ENCODE measurements at places on chromosomes 7 and 10.

- no peak for DNase-seq
Measured at GRCh38 chr10:86688398-86688921, 20.1 kb downstream of the LDB3 start.

DNA sequence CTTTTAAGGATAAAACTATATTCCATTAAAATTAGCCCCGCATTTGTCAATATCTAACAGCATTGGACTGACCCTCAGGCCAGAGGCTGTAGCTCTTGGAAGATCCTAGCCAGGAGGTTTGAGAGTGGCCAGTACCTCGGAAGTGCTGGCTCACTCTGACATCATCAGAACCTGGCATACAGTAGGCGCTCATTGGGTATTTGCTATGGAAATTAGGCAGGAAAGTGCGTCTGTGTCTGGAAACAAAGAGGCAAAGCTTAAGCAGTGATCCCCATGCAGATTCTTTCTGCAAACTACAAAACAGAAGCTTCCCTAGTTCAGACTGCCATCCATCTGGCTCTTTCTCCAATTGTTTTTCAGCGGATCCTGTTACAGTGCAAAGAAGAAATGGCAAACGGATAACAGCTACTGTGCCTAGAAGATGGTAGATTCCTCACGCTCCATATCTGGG, 1.7 kb upstream of the PRKCQ start:
- no peak for DNase-seq

- no peak for DNase-seq
Measured at GRCh38 chr10:97571622-97572021, 957 bp upstream of the ANKRD2 start.

- DNase-seq, result no peak
Measured at GRCh38 chr7:4748231-4748681, 27.2 kb upstream of the AP5Z1 start.

- no peak for DNase-seq
Measured at GRCh38 chr10:49752584-49752983, 9.5 kb downstream of the OGDHL start.

DNA sequence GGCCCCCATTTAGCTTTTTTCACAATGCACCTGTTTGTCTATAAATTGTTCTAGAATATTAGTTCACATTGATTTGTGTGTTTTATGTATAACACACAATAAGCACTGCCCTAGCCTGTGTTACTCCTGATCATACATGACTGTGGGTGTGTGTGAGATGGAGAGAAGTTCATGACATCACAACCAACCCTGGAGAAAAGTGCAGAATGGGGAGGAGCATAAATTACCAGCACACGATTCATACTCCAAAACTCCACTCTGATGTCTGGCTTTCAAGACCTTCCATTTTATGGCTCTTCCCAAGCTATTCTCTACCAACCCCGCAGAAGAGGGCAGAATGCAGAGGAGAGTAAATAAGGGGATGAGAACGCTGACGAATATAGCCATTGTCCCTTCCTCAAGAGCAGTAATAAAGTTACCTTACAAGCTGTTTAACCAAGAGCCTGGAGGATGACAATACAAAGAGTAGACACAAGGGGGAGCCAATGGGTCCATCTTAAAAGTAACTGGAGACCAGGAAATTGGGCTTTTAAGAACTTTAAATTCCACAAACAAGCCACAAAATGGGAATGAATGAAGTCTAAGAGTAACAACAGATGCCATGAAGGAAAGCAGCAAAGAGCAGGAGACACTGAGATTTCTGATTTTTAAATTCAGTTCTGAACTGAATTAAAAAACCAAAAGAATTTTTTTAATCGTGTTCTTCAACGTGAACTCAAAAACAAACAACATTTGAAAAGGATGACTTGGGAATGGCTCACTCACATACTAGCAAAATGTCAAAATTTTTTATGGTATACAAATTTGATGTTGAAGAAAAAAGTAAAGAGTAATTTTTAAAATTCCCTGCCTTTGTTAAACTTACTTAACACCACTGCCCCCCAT, 159.6 kb downstream of the PARD3 start:
- DNase-seq, result no peak

- no peak for DNase-seq
Measured at GRCh38 chr10:13776861-13777311, 190.1 kb downstream of the PRPF18 start.

- no peak for DNase-seq
Measured at GRCh38 chr10:114305521-114305925, 66.5 kb downstream of the VWA2 start.

- no peak for DNase-seq
Measured at GRCh38 chr7:47444376-47445098, 137.4 kb downstream of the TNS3 start.

DNA sequence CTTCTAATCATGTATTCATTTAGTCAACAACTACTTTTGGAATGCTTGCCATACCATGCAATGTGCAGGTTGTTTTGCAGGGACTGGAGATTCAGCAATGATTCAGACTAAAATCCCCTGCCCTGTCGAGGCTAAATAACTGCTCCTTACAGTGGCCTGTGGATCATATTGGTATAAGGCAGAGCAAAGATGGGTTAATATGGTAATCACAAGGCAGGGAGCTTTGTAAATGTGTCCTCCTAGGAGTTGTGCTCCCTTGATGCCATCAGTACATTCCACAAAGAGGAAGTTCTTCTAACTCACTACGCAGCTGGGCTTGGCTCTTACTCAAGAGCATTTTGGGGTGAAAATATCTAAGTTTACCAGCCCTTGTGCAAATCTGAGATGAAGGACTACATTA, 614 bp upstream of the IFIT2 start:
- DNase-seq, result no peak

- no peak for DNase-seq
Measured at GRCh38 chr10:70990681-70991080, 102.3 kb upstream of the PCBD1 start.

GRCh38 chr7:7114575-7115291, 67.6 kb upstream of the C1GALT1 start:
- DNase-seq, result peak; percentile 90

DNA sequence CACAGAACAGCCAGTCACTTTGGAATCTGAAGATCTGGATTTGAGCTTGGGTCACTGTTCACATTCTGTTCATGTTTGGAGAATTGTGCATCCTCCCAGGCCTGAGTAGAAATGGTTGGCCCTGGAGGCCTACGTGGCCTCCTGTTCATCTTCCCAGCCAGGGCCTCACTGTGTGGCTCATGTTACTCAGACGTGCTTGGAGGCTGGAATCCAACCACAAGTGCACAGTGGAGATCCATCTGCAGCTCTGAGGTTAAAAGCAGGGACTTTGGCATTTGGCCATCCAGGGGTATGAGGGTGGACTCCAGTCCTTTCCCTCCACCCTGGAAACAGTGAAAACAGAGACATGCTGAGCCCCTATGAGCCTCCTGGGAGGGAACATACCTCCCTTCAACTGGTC, 709.0 kb upstream of the IGFBP3 start:
- no peak for DNase-seq

DNA sequence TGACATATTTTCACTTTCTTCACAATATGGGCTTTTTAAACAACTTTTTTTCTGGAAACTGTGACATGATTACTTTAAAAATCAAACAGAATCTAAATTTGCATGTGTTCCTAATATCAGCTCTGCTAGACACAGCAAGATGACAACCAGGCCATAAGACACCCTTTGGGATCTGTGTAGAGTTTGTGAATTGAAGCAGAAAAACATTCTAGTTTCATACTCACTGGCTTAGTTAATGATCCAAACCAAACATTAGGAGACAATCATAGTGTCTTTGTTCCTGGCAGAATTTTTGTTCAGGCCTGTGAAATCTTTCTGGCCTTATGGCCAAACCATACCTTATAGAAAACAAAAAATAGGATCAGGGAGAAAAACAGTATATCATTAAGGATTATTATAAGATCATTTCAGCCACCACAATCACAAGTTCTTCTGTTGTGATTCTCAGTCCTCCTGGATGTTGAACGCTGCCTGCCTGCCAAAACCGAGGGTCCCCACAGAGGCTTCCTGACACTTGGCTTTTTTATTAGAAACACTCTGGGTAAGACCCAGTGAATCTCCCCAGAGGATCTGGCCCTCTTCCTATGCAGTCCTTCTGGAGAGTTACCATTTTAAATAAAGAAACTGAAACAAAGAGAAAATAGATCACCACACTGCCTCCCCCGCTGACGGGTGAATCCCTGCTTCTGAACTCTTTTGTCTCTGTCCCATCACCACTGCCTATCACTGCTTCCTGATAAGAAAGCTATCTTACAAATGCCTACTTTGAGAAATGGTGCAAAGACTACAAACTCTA, 79.2 kb upstream of the PPP1R3C start:
- no peak for DNase-seq

DNA sequence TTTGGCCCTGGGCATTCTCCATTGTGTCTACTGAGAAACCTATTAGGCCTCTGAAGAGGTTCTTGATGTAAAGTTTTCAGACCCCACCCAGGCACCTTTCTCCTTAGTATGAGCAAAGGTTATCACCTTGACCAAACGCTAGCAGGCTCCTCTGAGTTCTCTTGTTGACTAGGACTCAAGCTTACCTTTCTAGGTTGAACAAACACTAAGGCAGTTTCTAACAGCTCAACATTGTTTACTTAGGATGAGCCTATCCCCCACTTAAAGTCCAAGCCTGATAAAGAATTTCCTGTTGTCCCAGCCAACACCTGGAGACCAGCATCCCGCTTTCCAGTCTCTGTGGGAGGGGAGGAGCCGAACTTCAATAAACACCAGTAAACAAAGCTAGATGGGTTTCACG, 26.3 kb upstream of the ITGB8 start:
- no peak for DNase-seq

DNA sequence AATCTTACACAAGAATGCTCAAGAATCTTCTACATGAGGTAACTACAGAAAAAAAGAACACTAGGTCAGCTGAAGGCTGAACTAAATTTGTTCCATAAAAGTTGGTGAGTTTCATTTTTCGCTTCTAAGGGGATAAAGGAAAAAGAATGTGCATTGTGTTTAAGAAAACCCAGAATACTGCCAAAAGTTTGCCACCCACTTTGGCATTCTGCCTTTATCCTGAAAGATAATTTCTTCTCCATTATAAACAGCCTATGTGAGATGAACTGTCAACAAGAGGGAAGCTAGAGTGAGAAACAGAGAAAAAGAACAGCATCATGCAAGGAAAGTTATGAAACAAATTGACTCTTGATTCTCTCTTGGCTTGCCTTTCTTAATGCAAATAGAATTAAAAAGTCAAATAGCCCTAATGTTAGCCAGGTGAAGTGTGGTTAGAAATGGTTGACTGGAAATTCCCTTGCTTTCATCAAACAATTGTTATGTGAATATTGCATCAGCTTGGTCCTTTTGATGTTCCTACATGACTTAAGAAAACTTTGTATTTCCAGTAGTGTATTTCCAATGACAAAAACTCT, 25.8 kb downstream of the STEAP1 start:
- no peak for DNase-seq

DNA sequence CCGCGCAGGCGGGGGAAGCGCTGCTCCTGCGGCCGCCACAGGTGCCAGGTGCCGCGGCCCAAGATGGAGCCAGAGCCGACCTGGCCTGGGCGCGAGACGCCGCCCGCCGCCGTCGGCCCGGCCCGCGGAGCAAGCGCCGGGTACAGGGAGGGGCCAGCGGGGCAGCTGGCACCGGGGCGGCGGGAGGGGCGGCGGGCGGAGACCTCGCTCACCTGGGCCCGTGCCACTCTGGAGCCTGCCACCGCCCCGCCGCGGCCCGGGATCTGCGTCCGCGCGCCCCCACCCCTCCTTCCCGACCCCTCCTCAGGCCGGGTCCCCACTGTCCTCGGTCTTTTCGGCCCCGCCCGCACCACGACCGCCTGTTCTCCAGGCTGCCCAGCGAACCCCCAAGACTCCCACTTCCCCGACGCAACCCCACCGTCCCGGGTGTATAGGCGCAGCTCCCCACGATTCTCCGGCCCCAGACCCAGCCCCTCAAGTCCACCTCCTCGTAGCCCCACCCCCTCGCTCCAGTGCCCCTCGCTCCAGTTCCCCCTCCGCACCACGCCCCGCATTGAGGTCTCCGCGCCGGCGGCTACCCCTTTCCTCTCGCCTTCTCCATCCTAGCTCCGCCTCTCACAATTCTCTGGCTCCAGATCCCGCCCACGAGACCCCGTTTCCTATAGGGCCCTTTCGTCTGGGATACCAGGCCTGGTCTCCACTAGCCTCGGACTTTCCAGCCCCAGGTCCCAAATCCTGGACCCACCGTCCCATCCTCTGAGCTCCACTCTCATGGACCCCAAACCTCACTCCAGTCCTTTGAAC, at the start of gene GPRIN2:
Gene GPRIN2 (minus strand): TSS at position 144 of the 804 bp plus-strand sequence. CDS start 5,922 bp downstream, outside the sequence.
- DNase-seq, result no peak

GRCh38 chr7:124680304-124680703, 85.3 kb downstream of the GPR37 start:
- DNase-seq, result no peak

GRCh38 chr10:77251297-77252013, 386.2 kb downstream of the KCNMA1 start:
- DNase-seq, result no peak

GRCh38 chr10:16867556-16867955, 50.3 kb upstream of the RSU1 start:
- no peak for DNase-seq

GRCh38 chr10:131748831-131749766, 151.7 kb upstream of the PPP2R2D start:
- no peak for DNase-seq

DNA sequence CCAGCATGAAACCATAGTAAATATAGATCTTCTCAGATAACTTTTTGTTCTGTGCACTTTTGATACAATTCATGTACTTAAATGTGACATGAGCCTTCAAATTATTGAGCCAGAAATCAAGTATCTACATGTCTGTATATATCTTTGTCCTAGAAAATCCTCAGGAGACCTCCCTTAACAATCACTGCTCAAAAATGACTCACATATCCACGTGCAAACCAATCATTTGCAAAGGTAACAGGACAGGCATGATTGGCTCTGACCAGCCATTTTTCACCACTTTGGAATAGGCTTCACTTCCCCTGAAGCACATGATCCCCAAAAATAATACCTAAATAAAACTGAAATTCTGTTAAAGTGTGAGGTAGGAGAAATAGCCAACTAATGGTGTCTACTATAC, 902.5 kb downstream of the PCDH15 start:
- DNase-seq, result no peak

- DNase-seq, result no peak
Measured at GRCh38 chr7:14085901-14086300, 96.4 kb upstream of the ETV1 start.

DNA sequence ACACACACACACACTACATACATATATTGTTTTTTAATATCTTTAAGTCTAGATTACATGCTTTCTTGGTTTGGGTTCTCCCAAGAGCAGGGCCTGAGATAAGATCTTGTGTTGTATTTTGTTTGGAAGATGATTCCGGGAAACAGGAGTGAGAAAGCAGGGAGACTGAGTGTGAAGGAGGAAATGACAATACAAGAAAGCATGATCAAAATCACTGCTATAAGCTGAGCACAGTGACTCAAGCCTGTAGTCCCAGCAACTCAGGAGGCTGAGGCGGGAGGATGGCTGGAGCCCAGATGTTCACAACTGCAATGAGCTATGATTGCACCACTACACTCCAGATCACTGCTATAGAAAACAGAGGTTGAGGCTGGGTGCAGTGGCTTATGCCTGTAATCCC, 267.6 kb downstream of the SKIDA1 start:
- no peak for DNase-seq

Measured in NCI-H2081 treated with DMSO at 0.1 percent for 48 hours (cell line).